ENCODE measurements at places on chromosomes 4 and X.

GRCh38 chr4:119471259-119471658 is 149.3 kb upstream of the FABP2 start:
- no peak for DNase-seq

- no peak for DNase-seq
These were observed 50.1 kb downstream of the GABRG1 start for GRCh38 chr4:46073778-46074177.

- DNase-seq = no peak
These were observed 74.4 kb upstream of the RBMX start for GRCh38 chrX:136954930-136955329.

- DNase-seq = no peak
These were observed 109.1 kb upstream of the TBL1X start for GRCh38 chrX:9355739-9356138.

DNA sequence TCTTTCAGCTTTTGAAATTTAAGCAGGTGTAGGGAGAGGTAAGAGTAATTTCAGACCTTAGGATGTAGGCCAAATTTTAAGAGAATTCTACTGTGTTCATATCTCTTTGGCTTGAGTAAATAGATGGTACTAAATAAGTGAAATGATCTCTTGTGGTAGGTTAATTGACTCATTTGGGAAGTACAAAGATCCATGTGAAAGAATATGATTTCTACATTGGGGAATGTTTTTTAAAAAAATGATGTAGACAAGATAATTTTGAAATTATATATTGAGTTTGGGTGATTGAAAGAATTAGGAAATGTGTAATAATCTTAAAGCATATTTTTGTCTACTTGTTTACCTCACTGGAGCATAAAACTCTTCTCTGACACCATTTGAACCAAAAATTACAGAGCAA is 35.6 kb downstream of the RAPGEF2 start:
- no peak for DNase-seq

DNA sequence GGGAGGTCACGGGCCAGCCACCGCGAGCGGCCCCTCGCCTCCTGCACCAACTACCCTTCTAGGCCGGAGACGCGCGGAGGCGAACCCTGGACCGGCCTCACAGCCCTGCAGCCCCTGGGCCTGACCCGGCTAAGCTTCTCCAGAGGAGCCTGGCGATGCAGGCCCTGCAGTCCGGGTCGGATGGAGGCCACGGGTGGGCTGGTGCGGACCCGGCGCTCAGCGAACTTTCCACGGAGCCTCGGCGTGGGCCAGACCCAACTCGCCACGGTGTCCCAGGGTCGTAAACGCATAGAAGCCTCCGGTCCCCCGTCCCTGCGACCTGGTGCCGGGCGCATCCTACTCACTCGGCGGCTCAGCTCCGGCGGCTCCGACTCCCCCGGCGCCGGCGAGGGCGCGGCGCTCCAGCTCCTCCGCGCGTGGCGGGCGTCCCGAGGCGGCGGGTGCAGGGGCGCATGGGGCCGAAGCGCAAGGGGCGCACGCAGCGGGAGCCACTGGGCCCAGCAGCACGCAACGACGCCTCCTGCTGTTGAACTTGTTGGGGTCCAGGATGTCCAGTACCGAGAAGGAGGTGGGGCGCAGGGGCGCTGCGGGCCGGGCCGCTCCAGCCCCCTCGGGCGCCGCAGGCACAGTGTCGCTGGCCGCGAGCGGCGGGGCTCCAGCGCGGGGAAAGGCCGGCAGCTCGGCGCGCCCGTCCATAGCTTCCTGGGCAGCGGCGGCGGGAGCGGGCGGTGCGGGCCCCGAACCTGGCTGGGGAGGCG is 427 bp downstream of the NKX1-1 start:
- DNase-seq = no peak

GRCh38 chr4:57159866-57160265 is 49.7 kb upstream of the IGFBP7 start:
- no peak for DNase-seq

DNA sequence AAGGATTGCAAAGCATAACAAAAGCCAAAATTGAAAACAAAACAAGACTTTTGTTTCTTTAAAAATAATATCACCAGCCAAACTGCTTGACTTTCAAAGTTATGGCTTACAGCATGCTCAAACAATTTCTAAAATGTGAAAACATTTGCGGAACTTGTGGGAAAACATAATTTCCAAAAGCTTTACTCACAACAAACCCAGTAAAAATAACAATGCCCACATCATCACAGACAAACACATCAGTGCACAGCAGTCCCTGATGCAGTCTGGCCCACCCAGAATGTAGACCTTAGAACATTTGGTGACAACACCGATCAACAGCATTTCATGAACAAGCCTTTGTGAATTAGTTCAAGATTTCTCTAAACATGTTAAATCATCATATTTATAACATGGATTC is 98.9 kb downstream of the ARHGAP6 start:
- no peak for DNase-seq

- no peak for DNase-seq
These were observed 89.0 kb upstream of the GC start for GRCh38 chr4:71872767-71873415.

DNA sequence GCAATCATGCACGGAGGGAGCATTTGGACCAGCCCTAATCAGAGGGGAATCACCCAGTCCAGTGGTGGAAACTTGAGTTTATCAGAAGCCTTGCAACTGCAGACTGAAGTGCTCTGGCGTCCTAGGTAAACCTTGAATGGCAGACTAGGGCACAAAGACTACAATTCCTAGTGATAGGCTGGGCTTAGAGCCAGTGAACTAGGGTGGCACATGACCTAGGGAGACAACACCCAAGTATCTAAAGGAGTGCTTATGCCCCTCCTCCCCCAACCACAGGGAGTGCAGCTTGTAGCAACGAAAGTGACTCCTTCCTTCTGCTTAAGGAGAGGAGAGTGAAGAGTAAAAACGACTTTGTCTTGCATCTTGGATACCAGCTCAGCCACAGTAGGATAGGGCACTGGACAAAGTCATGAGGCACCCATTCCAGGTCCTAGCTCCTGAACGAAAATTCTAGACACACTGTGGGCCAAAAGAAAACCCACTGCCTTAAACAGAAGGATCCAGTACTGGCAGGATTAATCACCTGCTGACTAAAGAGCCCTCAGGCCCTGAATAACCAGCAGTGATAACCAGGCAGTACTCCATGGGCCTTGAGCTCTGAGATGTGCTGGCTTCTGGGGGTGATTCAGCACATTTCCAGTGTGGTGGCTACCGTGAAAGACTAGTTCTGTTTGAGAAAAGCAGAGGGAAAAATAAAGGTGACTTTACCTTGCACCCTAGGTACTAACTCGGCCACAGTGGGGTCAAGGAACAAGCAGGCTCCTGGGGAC is 58.7 kb upstream of the STARD8 start:
- DNase-seq = no peak
